Erythroblast (primary cell): ENCODE measurements at places on chromosomes 12 and 14.
A peak's percentile ranks its signal among the peaks of the same experiment; 100 is the strongest.

DNA sequence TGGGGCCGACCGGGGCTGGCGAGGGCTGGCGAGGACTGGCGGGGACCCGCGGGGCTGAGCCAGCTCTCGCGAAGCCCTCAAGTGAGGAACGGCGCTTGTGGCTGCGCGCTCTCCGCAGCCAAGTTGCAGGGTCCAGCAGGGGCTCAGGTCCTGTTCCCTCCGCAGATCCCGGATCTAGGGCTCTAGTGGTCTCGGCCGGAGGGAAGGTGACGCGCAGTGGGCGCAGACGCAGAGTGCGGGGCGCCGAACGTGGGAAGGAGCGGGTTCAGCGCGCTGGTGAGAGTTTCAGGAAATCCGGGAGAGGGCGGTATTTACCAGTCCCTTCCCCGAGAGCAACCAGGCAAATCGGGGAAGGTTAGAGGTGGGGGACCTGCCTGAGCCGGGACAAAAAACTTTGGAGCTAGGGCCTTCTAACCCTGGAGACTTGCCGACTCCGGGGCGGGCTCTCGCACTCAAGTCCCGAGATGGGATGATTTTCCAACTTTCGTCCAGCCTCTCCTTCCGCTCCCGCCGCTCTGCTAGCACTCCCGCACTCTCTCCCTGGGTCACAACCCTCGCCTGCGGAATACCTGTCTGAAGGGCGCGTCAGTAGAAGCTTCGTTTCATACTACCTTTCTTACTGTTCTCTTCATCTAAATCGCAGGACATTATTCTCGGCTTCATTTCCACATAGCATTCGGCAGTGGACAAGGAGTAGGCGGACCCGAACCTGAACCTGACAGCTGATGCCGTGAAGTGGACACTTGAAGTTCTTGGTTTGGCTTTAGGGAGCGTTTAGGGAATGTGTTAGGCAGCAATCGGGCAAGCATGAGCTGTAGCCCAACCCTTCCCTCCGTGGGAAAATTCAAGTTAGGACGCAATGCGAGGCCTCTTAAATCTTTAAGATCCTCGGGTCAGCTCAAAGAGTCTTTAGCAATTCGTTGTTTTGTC lies 13.6 kb upstream of the PAX9 start:
- DNase-seq: peak; percentile 70

DNA sequence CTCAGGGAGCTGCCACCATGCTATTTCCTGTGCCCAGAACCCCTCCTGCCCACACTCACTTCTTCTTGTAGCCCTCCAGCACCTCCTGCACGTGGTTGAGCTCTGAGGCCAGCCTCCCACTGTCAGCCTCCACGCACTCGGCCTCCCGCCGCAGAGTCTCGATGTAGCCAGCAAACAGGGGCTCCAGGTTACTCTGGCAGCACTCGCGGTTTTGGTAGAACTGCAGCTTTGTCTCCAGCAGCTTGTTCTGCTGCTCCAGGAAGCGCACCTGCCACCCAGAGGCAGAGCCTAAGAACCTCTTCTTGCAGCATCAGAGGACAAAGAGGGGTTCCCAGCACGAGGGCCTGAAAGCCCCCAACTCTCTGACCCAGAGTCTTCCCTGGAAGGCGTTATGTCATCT lies 2.1 kb downstream of the KRT83 start:
- DNase-seq: no peak

- DNase-seq: no peak
Measured at GRCh38 chr12:104482113-104482512, 25.4 kb downstream of the CHST11 start.

DNA sequence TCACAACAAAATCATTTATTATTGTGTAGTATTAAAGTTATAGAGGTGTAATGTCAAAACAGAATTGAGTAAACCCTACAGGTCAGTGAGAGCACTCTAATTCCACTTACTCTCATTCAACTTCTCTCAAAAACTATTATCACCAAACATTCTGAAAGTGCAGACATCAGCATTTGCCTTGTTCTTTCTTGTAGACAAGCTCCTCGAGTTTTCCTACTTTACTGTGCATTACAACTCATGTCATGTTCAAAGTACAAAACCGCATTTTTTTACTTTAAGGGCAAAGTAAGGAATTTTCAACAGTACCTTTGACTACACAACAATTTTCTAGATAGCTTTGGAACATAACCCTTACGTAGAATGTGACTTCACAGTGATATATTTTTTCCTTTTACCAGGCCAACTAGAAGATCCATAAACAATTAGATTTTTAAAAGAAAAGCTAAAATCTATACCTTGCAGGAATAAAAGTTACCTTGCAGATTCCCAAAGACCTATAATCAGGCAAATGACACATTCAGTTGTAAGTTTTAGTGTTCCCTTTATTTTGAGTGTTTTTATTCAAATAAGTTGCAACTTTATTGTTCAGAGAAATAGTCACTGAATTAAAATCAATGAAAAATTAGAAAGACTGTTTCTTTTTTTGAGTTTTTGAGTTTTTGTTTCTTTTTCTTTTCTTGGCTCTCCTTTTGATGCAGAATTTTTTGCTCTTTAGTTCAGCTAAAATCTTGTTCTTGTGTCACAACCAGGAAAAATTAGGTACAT lies 12.7 kb upstream of the USP15 start:
- peak; percentile 19 for DNase-seq

- DNase-seq: no peak
Measured at GRCh38 chr12:111442301-111443045, 36.8 kb downstream of the SH2B3 start.

DNA sequence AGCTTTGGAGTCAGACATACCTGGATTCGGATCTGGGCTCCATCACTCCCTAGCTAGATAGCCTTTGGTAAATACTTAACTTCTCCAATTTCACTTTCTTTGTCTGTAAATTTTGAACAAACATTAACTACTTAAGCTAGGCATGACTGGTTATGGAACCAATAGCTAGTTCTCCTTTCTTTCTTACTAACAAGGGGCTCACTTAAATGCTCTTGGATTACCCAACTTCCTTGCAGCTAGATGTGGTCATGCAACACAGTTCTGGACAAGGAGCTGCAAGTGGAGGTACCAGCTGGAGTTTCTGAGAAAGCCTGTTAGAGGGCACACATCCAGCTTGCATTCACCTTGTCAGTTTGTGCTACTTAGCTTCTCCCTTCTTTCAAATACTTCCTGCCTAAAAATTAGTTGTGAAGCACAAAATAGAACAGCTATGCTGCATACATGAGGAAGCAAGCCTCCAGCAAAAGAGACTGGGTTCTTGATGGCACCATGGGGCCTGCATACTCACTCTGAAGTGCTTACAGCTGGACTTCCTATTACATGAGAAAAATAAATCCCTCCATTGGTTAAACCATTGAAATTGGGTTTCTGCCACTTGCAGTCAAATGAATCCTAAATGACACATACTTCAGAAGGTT lies 210.1 kb upstream of the EEA1 start:
- no peak for DNase-seq

DNA sequence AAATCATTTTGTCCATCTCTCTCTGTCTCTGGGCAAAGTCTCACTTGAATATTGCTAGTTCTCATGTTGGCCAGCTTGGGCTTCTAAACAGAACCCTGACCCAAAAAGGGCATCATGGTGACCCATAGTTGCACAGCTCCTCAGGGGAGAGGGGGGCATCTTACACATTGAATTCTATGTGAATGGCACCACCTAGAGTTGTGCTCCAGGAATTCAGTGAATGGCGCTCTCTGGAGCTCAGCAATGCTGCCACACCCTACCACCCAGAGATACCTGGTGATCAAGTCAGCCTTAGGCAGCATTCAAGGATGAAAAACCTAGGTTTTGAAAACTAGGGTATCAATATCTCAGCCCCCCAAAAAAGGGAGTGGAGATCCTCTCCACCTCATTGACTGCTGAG lies 50.6 kb downstream of the SMUG1 start:
- no peak for DNase-seq

- DNase-seq: no peak
Measured at GRCh38 chr12:27555925-27556778, 32.1 kb downstream of the PPFIBP1 start.

DNA sequence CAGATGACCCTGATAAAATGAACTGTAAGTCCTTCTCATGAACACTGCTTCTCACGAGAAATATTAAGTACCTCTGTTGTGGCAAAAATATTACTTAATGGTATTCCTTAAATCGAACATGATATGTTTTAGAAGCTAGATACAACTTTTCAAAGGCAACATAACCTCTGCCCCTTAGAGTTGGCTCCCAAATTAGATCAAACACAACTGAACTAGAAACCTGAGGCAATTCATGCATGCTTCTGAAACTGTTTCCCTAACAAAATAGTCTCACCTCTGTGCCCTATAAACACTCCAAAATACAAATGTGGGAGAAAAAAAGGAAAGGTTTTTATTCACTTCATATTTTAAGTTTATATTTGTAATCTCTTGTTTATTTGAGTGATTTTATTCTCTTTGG lies 121.6 kb downstream of the SLC16A7 start:
- DNase-seq: peak; percentile 22

- DNase-seq: no peak
Measured at GRCh38 chr14:103284574-103285467, 49.2 kb upstream of the EIF5 start.

DNA sequence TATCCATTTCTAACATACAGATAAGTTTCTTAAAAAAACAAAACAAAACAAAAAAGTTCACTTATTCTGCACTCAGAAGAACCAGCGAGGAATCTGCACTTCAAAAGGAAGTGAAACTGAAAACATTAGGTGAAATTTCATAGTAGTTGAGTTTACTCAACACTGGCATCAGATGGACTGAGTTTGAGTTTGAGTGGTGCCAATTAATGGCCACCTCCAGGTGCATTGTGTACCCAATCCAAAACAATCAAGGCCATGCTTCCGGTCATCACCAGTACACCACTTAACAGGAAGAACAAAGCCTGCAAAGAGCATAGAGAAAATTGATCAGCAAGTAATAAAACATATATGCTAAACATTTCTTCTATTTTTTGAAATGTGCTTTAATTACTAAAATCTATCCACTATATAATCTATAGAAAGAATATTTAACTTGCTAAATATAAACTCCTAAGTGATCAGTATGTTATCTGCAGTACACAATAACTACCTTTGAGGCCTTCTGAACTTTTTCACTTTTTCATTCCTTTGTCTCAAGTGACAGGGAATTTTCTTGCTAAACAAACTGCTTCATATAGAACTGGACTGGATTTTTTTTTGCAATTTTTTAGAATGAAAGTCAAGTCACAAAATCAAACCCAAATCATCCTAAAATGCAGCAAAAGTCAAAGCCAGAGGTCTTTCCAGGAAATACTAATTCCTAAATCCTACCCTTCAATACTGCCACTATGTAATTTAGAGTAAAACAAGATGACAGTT lies 11.5 kb downstream of the SLC38A2 start:
- no peak for DNase-seq

DNA sequence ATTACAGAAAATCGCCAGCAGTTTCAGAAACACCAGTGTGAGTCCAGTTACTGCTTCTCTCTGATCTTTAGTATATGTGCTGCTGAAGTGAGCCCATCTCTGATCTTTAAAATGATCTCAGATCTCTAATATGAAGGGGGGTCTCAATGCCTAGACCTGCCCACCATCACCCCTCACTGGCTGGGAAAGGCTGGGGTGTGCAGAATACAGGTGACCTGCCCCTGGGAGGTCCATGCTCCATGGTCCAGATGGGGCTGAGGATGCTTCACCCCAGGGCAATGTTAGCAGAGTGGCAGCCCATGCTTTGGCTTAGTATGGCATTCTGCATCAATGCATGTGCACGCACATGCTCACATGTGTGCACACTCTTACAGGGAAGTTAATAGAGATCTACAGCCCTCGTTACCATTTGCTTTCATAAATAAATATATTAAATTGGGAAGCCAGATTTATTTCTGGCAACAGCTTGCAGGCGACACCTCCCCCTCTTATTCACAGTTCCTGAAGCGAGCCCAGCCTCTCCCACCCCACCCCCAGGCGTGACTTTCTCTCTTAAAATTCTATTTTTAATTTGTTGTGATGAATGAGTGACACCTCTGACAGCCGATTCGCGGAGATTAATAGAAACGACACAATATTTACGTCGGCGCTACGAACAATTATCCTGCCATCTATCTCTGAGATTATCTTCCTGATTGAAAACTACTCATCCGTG lies 104.7 kb upstream of the ESRRB start:
- no peak for DNase-seq

DNA sequence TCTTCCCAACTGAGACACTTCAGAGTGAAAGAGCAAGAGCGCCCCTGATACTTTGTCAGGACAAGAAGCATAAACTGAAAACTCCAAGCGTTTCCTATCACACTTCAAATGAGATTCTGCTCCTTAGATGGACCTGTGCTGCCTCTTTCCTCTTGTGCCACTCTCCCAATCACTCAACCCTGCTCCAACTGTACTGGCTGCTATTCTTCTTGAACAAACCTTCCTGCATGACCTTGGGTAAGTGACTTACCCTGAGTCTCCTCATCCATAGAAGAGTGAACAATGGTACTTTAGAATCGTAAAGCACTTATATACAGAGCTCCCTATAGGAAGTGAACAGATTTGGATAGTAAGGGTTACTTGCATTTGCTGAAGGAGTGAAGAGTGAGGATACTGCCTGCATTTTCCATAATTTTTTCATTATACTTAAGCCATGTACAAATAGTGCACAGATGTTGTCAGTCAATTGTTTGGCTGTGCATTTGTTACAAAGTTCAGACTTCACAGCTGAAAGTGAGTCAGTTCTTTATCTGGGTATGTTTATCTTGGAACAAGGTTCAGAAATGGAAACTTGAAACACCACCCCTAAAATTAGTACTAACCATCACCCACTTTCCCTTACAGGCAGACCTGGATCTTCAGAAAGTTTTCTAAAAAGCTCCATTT lies 10.8 kb downstream of the MTERF2 start:
- no peak for DNase-seq

DNA sequence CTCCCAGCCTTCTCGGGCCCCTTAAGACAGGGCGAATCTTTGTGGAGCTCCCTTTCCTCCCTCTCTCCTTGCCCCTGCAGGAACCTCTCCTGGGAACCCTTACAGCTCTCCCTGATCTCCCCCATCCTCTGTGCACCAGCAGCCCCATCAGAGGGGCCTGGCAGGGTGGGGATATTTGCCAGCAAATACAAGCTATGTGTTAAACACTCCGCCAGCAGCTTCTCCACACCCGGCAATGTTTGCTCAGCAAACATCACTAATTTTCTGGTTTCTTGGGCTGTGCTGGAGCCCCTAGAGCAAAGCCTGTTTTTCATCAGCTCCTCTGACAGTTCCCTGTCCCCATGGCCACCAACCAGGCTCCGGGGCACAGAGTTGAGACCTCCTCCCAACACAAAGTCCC lies 147.5 kb upstream of the LHX5 start:
- DNase-seq: no peak

DNA sequence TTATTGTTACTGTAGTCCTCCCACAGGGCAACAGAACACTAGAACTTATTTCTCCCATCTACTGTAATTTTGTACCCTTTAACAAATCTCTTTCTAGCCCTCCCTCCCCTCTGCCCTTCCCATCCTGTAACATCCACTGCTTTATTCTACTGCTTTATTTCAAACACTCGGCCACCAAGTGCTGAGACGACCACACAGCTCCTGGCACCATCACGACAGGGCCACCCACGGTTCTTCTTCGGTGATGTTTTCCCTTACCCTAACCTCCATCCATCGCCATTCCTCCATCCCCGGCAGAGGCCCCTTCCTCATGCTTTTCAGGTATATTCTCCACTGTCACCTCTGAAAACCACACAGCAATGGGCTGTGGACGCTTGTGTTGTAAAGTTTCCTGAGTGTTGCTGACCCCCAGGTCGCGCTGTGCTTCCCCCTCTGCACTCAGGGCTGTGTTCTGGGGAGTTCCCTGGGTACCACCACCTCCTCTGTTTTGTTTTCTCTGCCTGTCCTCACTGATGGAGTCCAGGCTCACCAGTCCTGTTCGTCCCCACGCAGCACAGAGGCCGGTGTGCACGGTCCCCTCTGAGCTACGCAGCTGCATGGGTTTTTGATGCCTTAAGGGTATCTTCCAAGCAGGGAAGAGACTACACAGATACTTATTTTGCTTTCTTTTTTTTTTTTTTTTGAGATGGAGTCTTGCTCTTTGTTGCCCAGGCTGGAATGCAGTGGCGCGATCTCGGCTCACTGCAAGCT lies 207.2 kb upstream of the TMEM132C start:
- DNase-seq: no peak
